ENCODE measurements at places on chromosomes 5 and 9.

DNA sequence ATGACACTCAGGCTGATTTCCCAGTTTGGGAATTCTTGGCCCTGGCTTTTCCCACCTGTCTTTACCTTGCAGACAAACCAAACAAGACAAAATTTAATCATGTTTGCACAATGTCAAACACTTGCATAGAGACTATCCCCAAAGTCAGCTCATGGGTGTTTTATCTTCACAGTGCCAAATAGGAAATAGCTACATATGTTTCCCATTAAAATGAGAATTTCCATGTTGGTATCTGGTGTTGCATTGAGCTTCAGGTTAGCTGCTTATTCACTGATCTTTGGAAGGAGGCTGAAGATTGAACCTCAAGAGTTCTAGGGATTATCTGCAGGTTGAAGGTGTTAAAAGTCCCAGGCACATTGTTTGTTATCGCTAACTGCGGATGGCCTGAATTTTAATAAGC is 19.5 kb downstream of the MAP1B start:
- no peak for DNase-seq

DNA sequence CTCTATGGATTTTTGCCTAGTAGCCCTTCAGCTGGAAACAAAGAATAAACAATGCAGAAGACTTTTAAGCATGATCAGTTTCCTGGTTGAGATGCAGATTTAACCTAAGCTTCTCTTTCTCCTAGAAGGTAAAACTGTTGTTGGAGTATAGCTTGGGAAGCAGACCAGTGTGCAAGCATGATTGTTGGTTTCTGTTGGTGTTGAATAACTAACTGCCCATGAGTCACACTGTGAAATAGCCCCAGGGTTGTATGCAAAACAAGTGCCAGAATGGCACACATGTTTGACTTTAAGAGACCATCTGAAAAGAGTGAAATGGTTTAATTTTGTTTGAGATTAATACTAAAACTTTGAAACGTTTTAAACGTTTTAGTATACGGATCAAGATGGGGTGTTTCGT is 227.1 kb downstream of the ARHGEF28 start:
- DNase-seq: no peak

DNA sequence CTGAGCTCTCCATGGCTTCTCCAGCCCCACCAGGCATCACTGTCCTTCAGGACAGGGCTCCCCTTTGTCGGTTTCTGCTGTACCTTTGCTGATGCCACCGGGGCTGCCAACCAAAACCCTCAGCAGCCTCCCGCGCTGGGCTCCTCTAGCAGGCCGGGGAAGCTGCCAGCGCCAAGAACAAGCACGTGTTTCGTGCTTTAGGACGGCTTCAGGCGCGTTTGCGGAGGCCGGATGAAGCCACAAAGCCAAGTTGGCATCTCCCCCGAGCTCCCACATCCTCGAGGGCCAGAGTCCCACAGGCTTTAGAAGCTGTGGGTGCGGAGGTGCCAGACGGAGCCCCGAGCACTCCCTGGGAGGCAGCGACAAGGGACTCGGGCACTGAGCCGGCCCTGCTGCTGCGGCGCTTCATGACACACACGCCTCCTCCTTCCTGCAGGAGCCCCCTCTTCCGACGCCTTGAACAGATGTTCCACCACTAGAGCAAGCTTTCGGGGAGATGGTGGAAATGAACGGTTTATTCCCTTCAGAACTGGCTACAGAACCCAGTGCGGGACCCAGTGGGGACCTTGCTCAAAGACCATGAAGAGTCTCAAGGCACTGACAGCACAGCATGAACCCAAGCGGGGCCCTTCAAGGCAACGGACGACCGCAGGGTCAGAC is 36.7 kb downstream of the SARDH start:
- DNase-seq: no peak

DNA sequence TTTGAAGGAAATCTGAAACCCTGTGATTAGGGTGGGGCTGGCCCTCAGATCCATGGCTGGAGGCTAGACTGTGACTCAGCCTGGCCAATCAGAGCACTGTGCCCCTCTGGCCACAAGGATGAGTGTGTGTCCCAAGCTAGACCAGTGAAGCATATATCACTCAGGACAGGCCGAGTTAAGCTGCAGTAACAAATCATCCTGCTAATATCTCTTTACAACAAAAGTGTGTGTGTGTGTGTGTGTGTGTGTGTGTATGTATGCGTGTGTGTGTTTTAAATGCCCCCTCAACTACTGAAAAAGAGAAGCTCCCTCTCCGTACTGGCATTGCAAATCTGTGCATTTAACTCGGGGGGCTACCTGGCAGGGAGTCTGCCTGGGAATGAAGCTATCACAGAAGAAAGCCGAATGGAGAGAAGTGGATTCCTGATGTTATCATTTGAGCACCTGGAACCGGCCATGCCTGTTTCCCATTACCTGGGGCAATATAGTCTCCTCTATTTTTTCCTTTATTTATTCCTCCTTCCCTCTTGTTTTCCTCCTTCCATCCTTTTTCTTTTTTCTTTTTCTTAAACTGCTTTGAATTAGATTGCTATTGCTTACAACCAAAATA is 25.6 kb downstream of the STC2 start:
- DNase-seq: no peak

GRCh38 chr5:113989278-113989912 is 372.5 kb upstream of the KCNN2 start:
- no peak for DNase-seq

DNA sequence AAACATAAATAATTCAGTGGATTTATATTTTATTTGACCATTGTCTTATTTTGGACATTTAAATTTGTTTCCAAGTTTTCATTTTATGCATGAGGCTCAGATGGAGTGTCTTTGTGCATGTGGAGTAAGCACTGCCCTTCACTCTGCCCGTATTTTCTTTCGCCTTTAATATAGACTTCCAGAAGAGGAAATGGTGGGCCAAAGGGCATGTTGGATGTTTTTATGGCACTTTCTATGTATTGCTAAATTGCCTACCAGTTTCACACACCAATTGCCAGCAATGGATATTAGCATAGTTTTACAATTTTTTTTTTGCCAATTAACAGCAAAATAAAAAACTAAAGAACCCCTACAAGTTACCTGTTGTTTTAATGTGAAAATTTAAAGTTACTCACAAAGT is 38.4 kb downstream of the ZSWIM6 start:
- no peak for DNase-seq

GRCh38 chr5:141940695-141941271 is 17.1 kb downstream of the DELE1 start:
- DNase-seq: no peak

- no peak for DNase-seq
Observed at GRCh38 chr5:111618623-111619271, 106.4 kb upstream of the STARD4 start.

- no peak for DNase-seq
Observed at GRCh38 chr5:67831048-67831447, 384.5 kb upstream of the PIK3R1 start.

GRCh38 chr9:274406-274805 is 59.7 kb downstream of the DOCK8 start:
- DNase-seq: no peak

- no peak for DNase-seq
Observed at GRCh38 chr9:34125681-34126206, 754 bp downstream of the DCAF12 start.

- no peak for DNase-seq
Observed at GRCh38 chr9:82543726-82544125, 519.2 kb downstream of the RASEF start.

DNA sequence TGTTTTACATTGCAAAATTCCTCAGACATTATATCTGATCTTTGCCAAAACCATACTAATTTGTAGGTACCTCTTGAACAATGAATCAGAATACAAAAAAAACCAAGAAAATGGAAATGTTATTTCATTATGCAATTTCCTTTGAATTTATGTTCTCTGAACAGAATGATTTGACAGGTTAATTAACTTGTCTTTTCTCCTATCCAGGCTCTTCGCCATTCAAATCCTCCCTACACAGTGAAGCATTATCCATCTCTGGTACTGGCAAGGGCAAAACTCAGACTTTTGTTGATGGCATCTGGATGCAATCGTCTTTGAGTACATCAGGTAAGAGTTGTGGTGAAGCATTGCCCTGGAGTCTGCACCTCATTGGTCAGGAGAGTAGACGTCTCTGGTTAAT is 655.7 kb upstream of the ITGA1 start:
- no peak for DNase-seq

- no peak for DNase-seq
Observed at GRCh38 chr9:137310189-137311052, 8.3 kb upstream of the NRARP start.

GRCh38 chr5:3596857-3597166 is 1.2 kb downstream of the IRX1 start:
- no peak for DNase-seq

DNA sequence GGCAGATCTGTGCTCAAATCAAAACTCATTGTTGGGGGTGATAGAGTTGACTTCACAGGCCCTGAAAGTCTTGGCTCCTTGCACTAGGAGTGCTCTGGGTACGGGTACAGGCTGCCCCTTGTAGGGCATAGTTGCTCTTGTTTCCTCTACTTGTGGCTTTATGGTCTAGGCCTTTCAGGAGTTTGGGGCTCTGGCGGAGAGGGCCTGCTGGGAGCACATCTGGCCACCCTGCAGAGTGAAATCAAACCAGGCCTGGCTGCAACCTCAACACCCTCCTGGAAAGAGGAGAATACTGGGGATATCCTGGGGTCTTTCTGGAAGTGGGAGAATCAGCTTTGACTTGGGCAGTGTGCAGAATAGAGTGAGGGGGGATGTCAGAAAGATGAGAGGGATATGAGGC is 1.5 kb downstream of the TGFBI start:
- no peak for DNase-seq

DNA sequence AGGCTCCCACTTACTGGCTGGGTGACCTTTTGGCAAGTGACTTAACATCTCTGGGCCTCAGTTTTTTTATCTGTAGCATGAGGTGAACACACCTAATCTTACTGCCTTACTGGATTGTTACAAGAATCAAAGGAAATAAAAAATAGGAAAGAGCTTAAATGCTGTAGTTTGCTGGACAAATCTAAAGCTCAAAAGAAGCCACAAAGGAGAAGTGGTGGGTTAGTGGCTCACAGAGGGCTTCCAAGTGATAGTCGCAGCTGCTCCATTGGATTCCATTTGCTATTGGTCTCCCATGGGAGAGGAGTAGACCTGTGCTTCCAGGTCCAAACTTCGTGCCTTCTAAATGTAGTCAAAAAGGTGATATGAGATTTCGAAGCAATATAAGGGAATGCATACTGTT is 123.6 kb downstream of the SEMA6A start:
- DNase-seq: no peak

DNA sequence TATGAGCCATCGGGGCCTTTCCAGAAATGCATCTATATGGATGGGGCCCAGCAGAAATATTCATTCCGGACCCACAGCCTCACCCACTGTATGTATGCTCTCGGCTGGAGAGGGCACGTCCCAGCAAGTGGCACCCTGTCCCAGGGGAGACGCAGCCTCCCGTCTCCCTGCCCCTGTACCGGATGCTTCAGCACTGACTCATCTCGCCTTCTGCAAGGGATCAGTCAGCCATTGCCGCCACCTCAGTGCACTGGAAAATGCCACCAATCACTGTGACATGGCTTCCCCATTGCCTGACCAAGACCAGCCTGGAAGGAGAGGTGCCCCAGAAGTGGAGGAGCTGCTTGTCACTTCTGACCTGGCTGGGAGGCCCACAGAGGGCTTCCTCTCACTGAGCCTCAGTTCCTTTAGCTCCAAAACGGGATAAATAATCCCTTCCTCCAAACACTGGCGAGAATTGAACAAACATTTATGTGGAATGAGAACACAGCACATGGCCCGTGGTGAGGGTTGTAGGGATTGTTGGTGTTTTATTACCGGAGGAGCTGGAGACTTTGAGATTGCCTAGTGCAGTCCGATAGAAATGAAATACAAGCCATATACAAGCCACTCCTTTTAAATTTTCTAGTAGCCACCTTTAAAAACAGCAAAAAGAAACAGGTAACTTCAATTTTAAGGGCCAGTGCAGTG is 43.9 kb upstream of the ORM1 start:
- DNase-seq: no peak

DNA sequence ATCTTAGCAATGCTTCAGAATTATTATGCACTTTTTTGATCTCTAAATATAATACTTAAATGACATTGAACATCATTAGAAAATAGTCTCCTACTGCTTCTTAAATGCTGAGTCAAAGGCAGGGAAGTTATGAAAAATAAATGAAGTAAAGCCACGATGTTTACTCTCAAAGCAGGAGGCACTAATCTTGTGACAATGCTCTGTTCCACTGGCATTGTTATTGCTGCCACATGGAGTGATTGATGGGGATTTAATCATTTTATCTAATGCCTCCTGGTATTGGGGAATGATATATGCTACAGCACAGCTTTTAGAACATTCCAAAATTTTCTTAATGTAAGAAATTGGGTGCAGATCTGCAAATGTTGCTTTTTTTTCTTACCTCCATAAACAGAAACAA is 1655.4 kb upstream of the NUDT12 start:
- DNase-seq: no peak

GRCh38 chr5:111227801-111228200 is 3.6 kb downstream of the CAMK4 start:
- DNase-seq: no peak

DNA sequence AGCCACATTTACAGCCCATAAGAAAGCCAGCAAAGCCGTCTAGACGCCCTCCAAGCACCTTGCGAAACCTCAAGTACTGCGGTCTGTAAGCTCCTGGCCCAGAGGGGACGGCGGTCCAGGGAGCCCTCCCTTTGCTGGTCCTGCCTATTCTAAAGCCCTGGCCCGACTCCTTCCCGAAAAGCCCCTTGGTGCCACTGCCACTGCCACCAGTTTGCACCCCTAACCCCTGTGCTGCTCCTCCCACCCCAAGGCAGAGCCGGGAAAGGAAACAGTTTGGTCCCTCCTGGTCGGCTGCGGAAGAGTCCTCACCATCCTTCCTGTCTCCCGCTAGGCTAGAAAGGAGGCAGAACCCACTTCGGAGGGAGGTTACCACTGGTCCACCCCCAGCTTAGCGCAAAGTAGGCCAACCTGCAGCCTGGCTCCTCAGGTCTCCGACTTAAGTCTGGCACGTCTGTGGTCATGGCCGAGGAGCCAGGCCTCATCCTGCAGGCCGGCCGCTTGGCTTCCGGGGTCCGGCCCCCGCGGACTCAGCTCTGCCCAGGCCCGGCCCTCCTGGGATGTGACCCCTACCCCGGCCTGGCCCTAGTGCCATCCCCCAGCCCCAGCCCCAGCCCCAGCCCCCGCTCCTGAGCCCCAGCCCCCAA is 916 bp downstream of the TOR1A start:
- no peak for DNase-seq
